ENCODE measurements at places on chromosomes 7 and 10.

GRCh38 chr10:101709359-101710058, 14.5 kb upstream of the FBXW4 start:
- DNase-seq, result no peak

DNA sequence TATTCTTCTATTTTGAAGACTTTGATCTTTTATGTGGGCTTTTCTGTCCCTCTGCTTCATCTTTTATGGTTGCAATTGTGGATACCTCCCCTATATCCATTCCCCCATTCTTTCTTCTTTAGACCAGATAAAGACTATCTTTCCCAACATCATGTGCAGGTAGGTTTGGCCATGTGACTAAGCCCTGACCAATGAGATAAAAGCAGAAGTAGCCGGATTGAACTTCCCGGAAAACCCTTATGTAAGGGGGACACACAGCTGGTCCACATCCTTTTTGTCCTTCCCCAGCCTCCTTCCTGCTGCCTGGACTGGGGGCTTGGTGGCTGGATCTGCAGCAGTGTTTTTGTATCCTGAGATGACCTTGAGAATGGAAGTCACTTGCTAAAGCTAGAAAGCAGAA, 33.5 kb upstream of the EXOC6 start:
- no peak for DNase-seq

- DNase-seq, result no peak
These were observed 178.3 kb upstream of the PRR15 start for GRCh38 chr7:29385214-29385814.

DNA sequence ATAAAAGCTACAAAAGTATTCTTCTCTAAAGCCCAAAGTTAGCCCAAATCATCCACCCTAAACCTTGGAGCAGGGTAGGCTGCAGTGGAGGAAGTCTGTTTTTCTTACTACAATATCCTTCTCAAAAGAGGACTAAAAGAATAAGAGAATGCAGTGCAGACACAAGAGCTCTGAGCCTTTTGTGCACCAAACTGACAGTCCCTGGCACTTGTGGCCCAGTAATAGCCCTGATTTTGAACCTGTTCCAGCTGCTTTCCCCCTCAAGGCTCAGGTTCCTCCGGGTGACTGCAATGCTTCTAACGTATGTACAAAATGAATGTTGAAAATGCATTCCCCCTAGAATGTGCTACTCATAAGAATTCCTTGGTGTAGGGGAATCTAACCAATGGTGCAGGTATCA, 154.4 kb downstream of the JAZF1 start:
- DNase-seq, result no peak

- DNase-seq, result no peak
These were observed 326.6 kb upstream of the GALNT17 start for GRCh38 chr7:70805360-70805759.

GRCh38 chr7:50351267-50351666, 46.8 kb downstream of the IKZF1 start:
- DNase-seq, result no peak

- DNase-seq, result no peak
These were observed 72.1 kb upstream of the NANOS1 start for GRCh38 chr10:118957443-118957825.

GRCh38 chr10:42992957-42993390, 83.9 kb upstream of the RET start:
- DNase-seq, result no peak

GRCh38 chr10:85900487-85900886, 466.1 kb downstream of the GRID1 start:
- no peak for DNase-seq

- DNase-seq, result no peak
These were observed 154.3 kb upstream of the CXCL12 start for GRCh38 chr10:44539178-44539577.

- no peak for DNase-seq
These were observed 500.4 kb downstream of the GFRA1 start for GRCh38 chr10:115772606-115773005.

- DNase-seq, result no peak
These were observed 681.9 kb downstream of the GRM8 start for GRCh38 chr7:126570845-126571244.

DNA sequence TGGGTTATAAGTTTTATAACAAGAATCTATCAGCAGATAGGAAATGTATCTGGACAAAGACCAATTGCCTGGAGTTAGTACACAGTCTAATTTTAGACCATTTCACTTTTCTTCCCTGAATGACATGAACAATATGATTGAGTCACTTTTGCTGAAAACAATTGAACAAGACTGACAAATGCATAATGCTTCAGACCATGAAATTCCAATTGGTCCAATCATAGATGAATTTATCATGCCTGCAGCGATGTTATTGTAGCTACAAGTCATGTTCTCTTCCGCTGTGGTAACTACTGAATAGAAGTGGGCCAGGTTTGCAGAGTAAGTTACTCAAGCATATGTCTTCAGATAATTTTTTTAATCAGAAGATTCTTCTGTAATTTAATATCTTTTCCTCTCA, 73.4 kb downstream of the VSTM2A start:
- no peak for DNase-seq

- DNase-seq, result no peak
These were observed 57.7 kb upstream of the DNAJB6 start for GRCh38 chr7:157278791-157279724.

All from erythroblast (primary cell).